ENCODE measurements at places on chromosomes 2 and 18.

DNA sequence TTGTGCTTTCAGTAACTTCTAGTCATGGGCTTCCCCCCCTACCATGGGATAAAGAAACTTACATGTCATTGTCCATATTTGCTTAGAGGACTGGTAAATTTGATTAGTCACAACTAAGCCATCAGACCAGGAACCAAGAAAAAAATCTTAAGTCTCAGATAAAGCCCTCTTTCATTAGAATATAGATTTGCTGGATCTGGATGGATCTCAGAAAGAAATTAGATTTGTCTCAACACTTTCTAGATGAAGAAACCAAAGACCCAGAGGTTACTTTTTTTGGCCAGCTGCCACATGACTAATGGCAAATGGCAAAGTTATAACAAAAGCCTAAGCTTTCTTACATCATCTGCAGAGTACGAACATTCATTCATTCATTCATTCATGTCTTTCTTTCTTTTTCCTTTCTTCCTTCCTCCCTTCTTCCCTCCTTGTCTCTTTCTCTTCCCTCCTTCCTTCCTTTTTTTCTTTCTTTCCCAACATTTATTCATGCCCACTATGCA is 60.2 kb downstream of the CDCA7 start:
- DNase-seq, result no peak

- no peak for DNase-seq
Observed at GRCh38 chr2:237012577-237013267, 73.0 kb upstream of the COPS8 start.

GRCh38 chr2:239891698-239892097 is 133.4 kb downstream of the NDUFA10 start:
- no peak for DNase-seq

DNA sequence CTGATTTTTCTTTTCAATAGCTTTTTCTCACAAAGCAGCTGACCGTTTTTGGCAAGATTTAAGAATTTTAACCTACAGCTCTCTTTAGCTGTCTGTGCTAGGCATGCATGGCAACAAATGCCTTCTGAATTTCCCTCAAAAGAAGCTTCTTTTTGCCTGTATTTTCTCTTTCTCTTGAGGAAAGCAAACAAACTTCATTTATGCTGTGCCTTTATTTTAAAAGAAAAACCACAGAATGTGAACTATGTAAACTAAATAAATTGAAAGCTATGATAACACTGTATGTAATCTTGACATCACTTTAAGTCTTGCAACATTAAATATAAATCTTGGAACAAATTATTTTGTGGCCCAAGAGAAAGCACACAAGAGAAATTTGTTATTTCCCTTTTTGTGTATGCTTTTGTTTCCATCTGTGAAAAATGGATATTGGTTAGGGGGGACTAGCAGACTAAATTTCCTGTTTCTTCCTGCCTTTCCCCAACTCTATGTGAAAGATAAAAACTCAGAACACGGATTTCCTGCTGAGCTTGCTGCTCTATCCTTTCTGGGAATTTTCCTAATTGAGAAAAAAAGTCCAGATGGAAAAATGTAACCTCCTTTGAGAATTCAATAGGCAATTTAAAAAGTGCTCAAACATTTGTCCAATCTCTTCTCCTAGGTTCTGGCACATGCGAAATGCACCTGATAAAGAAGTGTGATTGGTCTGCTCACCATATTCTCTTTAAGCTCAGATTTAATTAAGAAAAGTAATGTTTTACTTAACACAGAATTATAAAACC is 20.9 kb upstream of the TFPI start:
- DNase-seq, result no peak

DNA sequence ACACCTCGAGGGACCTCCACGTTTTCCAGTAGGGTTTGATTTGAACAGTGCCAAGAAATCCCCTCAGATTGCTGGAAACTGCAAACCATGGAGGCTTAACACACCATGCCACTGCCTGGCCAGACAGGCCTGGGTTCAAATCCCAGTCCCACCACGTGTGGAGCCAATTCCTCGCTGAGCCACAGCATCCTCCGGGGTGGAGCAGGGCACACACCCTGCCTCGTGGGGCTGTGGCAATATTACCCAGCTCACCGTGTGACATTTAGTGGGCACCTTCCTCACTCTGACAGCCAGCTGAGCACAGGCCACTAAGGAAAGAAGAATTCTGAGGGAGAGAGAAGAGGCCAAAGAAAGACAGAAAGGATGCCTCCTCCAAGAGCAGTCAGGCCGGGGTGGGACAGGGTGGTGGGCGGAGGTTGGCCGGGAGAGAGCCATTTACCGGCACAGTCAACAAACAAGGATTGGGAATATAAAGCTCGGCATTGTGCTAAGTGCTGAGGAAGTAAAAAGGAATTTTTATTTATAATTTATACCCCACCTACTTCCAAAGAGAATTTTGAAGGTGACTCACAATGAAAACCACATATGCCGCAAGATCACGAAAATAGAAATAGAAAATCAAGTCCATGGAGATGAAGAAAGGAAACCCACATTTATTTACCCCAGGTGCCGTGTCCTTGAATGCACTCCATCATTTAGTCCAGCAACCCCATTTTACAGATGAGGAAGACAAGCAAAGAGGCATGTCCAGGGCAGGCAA is 111.5 kb downstream of the MCFD2 start:
- no peak for DNase-seq

DNA sequence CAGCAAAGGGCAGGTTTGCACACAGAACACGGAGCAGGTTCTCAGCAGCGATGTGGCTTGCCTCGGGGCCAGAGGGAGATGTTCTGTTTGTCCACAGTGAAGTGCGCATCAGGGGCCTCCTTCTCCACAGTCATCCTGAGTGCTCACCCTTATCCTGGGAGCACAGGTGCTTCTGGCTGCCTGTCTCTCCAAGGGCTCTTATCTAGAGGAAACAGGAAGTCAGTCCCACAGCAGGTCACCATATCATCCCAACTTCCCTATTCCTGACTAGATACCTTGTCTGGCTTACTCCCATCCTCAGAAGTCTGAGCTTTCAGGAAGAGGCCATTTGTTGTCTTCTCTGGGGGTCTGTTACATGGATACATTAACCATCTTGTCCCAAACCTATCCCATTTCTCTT is at the start of gene CD207:
TSS of gene CD207 (minus strand) at position 174 of the 400 bp plus-strand sequence. CDS start at position 134, 40 bp downstream.
- no peak for DNase-seq

DNA sequence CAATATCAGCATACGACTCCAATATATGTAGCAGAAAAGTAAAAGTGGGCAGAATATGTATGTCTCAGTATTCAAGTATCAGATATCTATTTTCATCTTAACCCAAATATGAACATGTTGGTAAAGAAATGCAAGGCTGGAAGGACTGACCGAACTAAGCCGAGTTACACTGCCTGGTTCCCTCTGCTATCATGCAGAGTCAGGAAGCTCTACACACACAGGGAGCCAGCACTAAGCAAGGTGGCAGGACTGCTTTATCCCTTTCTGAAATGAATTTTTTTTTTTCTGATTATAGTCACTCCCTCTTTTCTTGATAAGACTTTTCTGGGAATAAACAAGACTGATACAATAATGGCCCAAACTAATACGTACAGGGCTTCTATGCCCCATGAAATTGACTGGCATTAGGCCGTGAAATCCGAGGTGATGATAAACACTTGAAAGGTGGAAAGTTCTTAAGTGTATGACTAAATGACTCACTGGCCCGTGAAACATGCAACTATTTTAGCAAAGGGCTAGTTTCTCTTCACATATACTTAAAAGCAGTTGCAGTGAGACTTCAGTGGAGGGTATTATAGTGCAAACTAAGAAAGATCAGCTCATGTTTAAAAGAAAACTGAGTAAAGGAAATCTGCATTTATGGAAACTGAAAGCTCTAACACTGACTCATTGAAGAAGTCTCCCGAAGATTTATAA is 14.9 kb downstream of the DPP4 start:
- no peak for DNase-seq

- DNase-seq, result peak; percentile 66
Observed at GRCh38 chr2:232292395-232293154, 86.0 kb upstream of the ALPP start.

DNA sequence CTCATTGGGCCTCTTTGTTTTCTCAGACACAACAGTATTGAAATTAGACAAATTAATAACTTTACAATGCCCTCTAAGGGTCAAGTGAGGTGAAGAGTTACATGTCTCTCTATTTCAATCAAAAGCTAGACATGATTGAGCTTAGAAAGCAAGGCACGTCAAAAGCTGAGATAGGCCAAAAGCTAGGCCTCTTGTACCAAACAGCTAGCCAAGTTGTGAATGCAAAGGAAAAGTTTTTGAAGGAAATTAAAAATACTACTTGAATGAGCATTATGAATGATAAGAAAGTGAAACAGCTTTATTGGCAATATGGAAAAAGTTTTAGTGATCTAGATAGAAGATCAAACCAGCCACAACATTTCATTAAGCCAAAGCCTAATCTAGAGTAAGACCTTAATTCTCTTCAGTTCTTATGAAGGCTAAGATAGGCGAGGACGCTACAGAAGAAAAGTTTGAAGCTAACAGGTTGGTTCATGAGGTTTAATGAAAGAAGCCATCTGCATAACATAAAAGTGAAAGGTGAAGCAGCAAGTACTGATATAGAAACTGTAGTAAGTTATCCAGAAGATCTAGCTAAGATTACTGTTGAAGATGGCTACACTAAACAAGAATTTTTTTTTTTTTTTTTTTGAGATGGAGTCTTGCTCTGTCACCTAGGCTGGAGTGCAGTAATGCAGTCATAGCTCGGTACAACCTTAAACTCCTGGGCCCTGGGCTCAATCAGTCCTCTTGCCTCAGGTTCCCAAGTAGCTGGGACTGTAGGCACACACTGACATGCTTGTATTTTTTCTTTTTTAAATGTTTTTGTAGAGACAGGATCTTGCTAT is 65.5 kb downstream of the FAM117B start:
- DNase-seq, result no peak

DNA sequence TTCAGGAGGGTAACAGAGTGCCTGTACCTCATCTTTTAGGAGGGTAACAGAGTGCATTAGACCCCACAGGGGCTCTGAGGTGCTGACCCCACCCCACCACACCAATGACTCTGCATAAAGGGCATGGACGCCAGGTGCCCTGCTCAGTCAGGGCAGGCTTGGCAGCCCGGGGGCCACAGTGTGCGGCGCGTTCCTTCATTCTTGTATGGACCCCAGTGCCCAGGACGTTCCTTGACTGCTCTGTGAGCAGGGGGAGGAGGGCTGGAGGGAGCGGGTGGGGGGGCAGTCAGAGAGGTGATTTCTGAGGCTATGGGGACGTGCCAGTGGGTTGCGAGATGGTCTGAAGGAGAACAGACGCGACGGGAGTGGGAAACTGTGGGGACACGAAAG is 168.7 kb upstream of the NCK2 start:
- DNase-seq, result no peak

GRCh38 chr2:142445023-142445422 is 314.2 kb upstream of the LRP1B start:
- DNase-seq, result no peak

DNA sequence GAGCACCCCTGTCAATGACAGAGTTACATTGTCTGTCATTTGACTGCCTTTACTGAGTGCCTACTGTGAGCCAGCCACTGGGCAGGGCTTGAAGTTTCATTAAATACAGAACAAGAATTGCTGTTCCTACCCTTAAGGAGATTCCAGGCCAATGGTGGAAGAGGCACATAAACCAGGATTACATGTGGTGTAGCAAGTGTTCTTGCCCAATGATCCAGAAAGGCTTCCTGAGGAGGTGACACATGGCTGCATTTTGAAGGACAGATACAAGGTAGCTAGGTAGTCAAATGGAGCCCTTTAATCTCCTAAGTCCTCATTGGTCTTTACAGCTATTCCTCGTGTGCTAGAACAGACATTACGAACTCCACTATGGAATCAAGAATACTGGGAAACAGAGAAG is 312.7 kb downstream of the ETAA1 start:
- DNase-seq, result no peak

- no peak for DNase-seq
Observed at GRCh38 chr2:104826016-104826415, 27.9 kb upstream of the POU3F3 start.

- no peak for DNase-seq
Observed at GRCh38 chr18:332007-332406, 64.2 kb upstream of the THOC1 start.

- DNase-seq, result peak; percentile 99
Observed at GRCh38 chr18:59139615-59140301, at the start of gene SEC11C. Gene SEC11C, plus strand, starts transcription at chr18:59139884. Its CDS starts 65 bp downstream, at chr18:59139949.

- DNase-seq, result no peak
Observed at GRCh38 chr2:152134488-152135280, 35.8 kb upstream of the CACNB4 start.

GRCh38 chr2:176575237-176575744 is 306.0 kb downstream of the MTX2 start:
- no peak for DNase-seq

DNA sequence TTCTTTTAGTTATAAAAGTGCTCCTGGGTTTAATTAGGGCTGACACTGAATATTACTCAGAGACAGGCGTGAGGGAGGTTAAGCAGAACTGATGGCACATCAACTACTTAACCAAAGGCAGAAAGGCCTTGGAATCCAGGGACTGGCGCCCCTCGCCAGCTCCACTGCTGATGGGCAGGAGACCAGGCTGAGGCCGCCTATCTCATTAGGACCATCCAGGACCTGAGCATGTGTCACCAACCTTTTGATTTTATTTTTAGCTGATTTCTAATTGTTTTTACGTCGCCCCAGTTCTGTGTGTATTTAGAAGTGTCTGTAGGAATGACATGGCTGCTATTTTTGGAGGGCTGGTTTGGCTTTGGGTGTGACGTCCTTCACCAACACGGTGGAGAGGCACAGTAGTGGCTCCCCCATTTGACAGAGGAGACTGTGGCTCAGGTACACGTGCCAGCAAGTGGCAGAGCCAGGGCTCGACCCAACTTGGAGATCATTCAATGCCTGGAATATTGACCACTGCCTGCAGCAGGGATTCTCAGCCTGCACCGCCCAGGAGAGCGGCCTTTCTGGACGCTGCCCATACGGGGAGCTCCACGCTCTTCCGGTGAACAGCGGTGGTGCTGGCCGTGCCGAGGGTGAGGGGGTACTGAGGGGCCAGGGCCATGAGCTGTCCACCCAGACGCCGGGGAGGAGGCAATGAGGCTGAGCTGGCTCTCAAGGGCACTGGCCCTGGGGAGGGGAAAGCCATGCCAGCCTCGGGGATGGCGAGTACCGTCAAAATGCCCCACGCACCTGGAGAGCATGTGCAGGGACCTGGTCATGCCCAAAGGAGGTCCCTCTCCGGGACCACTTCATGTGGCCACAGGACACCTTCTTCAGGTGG is 205.7 kb downstream of the ASB1 start:
- no peak for DNase-seq

GRCh38 chr2:41853427-41854191 is 194.2 kb upstream of the PKDCC start:
- peak; percentile 63 for DNase-seq

- DNase-seq, result no peak
Observed at GRCh38 chr2:238655974-238656722, 191.7 kb upstream of the TWIST2 start.

- no peak for DNase-seq
Observed at GRCh38 chr18:45339810-45340550, 275.3 kb upstream of the SLC14A2 start.

- DNase-seq, result no peak
Observed at GRCh38 chr2:239574054-239574433, 173.2 kb upstream of the HDAC4 start.

DNA sequence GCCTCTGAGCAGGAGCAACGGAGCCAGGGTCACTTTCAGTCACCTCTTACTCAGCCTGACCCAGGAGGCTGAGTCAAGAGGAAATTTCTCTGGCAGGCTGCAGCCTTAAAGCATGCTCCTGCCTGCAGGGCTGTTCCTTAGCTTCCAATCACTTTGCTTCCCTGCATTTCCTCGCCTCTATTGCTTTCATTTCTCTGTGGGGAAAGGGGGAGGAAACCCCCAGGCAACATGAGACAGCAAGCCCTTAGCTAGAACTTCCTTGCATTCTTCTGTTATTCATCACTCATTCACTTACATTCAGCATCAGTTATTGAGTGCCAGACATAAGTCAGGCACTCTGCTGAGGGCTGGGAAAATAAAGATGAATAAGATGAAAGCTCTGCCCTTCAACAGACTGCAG is 13.0 kb downstream of the XDH start:
- DNase-seq, result no peak

All from WERI-Rb-1 (cell line).